B cell (primary cell): ENCODE measurements at places on chromosomes 16 and 17.

DNA sequence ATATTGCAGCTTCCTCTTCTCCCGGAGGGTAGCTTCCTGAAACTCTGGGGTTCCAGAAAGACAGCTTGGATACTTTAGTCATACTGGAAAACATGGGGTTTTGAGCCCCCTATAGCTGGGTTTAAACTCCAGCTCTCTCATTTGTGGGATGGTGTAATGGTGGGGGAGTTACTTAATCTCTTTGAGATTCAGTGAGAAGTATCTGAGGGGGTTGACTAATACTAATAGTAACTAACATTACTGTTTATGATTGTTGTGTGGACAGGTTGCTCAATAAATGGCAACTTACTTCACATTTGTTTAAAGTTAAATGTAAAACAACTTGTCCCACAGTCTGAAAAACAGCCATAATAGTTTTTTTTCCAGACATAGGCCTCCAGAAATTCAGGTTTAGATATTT, 5.1 kb upstream of the SUZ12 start:
- DNase-seq: no peak

GRCh38 chr17:74798239-74798707, 22.1 kb upstream of the NAT9 start:
- DNase-seq: no peak

DNA sequence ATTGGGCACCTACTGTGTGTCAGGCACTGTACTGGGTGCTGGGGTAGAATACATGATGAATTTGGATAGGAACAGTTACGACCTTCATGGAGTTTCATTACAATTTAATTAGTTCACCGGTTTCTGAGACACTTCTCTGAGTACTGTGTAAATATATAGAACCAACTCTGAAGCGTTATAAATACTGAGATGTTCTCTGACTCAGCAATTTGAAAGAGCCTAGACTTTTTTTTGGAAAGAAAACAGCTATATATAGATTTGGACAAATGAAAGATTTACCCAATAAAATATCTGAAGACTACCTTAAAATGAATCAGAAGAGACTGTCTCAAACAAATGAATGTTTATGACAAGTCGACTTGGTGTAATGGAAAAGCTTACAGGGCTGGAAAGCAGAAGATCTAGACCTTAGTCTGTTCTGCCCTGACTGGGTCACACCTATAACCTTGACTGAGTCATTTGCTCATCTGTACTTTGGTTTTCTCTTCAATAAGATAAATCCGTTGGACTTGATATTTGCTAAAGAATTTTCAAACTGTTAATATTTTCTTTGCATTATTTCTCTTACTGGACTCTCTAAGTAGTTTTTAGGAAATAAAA, 4.6 kb upstream of the GAN start:
- DNase-seq: no peak

GRCh38 chr16:76963614-76964315, 227.2 kb upstream of the MON1B start:
- peak; percentile 44 for DNase-seq

DNA sequence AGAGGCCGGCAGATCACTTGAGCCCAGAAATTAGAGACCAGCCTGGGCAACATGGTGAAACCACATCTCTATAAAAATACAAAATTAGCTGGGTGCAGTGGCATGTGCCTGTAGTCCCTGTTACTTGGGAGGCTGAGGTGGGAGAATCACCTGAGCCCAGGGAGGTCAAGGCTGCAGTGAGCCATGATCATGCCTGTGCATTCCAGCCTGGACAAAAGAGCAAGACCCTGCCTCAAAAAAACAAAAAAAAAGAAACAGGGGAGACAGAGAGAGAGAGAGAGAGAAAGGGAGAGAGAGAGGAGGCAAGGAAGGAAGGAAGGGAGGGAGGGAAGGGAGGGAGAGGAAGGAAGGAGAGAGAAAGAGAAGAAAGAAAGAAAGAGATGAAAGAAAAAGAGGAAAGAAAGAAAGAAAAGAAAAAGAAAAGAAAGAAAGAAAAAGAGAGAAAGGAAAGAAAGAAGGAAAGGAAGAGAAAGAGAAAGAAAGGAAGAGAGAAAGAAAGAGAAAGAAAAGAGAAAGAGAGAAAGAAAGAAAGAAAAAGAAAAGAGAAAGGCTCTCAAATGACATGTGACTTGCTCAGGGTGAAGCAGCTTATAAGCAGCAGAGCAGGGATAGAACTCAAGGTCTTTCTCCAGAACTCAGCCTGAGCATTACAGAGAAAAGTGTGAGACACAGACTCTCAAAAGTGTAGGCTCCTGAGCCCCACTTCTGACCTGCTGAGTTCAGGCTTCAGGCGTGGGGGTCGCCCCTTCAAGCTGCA, 15.5 kb downstream of the CX3CL1 start:
- DNase-seq: no peak

GRCh38 chr16:85898521-85899442, at the start of gene IRF8:
Gene IRF8, plus strand, starts transcription at chr16:85899162. Its CDS starts 3,854 bp downstream, at chr16:85903016.
- DNase-seq: peak; percentile 94

DNA sequence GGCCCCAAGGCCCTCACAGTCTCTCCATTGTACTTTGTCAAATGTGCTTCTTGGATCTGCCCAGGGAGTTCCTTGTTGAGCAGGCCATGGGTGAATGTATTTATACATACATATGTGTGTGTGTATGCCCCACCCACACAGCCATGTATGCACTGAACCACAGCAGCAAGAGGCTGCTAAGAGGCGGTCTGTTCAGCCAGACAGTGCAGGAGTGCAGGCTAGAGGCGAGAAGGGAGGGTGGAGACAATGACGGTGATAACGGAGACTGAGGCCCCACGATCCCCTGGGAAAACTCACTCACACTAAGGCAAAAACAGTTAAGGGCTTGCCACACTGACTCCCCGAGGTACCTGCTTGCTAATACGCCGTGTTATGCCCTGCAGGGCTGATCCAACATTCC, 151.0 kb upstream of the CDC42EP4 start:
- no peak for DNase-seq

- peak; percentile 8 for DNase-seq
Observed at GRCh38 chr16:349211-349610, 3.3 kb downstream of the AXIN1 start.

DNA sequence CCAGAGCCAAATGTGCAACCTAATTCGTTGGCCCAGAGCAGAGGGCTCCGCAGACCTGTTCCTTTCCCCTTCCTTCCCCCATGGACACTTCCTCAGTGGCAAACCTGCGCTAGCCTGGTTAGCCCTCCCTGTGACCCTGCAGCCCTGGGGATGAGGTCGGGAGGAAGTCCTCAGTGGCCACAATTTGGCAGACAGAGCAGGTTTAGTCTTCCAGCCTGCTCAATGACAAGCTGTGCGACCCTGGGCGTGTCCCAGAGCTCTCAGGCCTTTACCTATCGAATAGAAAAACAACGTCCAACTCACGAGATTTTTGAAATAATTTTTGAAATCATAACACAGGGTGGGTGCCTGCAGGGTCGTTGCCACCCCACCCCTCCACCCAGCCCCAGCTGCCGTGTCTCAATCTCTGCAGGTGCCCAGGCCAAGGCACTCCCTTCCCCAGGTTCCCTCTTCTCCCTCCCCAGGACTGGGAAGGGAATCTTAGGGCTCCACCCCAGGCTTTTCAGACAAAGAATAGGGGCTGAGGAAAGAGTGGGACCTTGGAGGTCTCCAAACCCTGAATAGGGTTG, 1.4 kb downstream of the HBM start:
- no peak for DNase-seq

GRCh38 chr16:85400305-85401205, 212.6 kb upstream of the GSE1 start:
- DNase-seq: no peak

GRCh38 chr16:30472328-30472942, at the start of gene ITGAL:
Gene ITGAL, plus strand, starts transcription at chr16:30472742. Its CDS starts 96 bp downstream, at chr16:30472838.
- peak; percentile 83 for DNase-seq

GRCh38 chr16:54402270-54402669, 115.7 kb upstream of the IRX3 start:
- no peak for DNase-seq

GRCh38 chr17:64411999-64412771, 21.5 kb upstream of the PECAM1 start:
- peak; percentile 79 for DNase-seq

GRCh38 chr16:77212741-77213541, 13.7 kb downstream of the SYCE1L start:
- DNase-seq: peak; percentile 79

GRCh38 chr17:50468304-50469207, at the start of gene CHAD:
Gene CHAD, minus strand, starts transcription at chr17:50468880. Its CDS starts 67 bp downstream, at chr17:50468813.
- DNase-seq: peak; percentile 37
